ENCODE measurements at places on chromosomes 1 and 21. TPM values are rescaled to one million over a fixed set of nuclear protein-coding genes. Genes with fewer than 3 reads are reported as not detected.

DYNLT5 gene
- not detected for total RNA-seq

TMEM52 gene
- total RNA-seq, result 0.61 TPM

OR2T5 gene
- not detected for total RNA-seq

GBP1 gene
- 0.15 TPM for total RNA-seq

KRTAP19-1 gene
- total RNA-seq, result not detected

SH2D2A gene
- total RNA-seq, result 0.30 TPM

FAM110D gene
- total RNA-seq, result 0.18 TPM

RSPH1 gene
- not detected for total RNA-seq

PHTF1 gene
- total RNA-seq, result 38.0 TPM

PLXNA2 gene
- total RNA-seq, result 34.8 TPM

ANKRD35 gene
- total RNA-seq, result not detected

CRYBG2 gene
- total RNA-seq, result not detected

DNA sequence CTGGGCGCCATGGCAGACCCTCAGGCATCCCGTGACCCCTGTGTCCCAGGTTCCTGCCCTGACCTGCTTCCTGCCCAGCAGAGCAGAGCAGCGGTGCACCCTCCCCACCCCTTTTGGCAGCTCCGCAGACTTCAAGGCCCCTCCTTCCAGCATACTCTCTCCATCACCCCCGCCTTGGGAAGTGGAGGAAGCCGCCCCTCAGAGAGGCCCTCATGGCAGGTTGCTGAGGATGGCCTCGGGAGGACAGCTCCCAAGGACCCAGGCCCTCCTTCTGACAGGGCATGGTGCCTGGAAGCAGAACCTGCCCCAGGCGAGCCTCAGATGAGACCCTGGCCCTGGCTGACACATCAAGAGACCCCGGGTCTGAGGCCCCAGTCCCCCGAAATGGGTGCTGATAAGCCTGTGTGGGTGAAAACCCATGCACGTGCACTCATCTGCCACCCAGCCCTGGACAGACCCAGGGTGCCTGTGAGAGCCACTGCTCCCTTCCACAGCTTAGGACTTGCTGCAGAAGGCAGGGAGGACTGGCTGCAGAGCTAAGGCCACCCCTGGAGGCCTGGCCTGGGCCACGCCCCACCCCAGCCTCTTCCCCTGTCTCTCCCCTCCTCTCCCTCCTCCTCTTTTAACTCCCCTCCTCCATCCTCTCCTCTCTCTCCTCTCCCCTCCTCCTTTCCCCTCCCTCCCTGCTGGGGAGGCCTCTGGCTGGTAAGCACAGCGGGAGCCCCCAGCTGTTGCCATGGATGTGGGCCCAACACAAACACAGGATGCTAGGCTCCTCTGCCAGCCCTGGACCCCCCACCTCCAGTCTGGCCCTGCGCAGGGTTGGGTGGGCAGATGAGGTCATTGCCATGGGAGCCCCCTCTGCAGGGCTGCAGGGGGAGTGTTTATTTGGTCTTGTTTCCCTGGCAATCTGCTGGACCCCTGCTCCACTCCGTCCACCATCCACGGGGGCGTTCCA is 33.7 kb downstream of the WNT9A start:
- peak; percentile 78 for DNase-seq

DNA sequence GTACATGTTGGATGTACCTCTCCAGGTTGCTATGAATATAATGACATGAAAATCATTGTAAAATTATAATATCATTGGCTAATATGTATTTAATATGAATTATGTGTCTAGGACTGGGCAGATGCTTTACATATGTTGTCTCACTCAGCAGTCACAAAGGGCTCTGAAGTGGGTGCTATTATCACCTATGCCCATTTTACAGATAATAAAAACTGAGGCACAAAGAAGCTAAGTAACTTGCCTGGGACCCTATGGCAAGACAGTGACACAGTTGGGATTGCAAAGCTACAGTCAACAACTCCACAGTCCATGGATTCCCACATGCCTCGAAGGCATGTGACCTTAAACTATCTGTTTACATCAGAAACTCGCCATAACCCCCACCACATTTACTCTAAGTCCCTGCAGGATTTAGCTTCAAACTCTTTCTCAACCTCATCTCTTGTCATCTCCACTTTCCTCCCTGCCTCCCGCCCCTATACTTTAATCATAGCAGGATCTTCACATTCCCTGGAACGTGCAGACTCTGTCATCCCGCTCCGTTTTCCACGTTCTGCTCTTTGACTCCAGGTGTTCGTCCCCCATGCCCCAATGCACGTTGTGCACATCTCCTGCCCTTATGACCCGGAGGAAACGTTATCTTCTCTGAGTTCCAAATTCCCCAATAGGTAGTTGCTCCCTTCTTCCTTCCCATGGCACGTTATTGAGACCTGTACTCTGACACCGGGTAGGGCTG is 143.0 kb upstream of the NRIP1 start:
- no peak for DNase-seq

DNA sequence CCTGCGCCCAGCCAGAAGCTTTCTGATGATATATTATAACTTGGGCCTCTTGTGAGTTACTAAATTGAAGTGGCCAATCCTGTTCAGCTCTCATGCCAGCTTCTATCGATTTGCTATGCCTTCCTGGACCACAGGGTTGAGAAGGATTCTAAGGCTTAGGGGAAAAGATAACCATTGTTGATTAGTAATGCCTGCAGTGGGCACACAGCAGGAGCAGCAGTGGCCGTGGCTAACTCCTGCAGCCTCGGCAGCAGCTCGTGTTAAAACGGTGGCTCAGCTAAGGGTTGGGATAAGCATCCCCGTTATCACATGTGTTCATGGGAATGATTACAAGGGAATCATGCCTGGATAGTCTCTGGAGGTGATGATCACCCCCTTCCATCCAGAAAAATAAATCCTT is 20.5 kb upstream of the KCNE2 start:
- DNase-seq, result no peak

DNA sequence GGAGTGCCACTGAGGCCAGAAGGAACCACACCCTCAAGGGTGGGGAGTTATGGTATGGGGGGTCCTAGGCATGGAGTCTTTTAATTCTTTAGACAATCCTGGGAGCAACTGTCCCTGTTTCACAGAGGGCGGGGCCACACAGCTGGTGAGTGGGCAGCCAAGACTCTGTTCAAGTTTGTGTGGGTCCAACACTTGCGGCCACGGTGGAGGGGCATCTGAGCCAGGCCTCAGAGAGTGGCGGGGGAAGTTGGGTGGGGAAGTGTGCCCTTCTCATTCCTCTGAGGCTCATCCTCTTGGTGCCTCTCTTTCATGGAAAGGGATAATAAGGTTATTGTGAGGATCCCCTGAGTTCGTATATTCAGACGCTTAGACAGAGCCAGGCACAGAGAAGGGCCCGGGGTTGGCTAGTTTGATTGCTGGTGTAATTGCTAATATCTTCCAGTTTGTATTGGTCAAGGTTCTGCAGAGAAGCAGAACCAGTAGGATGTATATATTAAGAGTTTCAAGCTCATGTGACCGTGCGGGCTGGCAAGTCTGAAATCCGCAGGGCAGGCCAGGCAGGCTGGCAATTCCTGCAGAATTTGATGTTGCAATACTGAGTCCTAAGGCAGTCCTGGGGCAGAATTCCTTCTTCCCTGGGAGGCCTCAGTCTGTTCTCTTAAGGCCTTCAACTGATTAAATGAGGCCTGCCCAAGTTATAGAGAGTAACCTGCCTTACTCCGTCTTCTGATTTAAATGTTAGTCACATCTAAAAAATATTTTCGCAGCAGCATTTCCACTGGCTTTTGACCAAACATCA is 15.9 kb downstream of the PCSK9 start:
- no peak for DNase-seq

GRCh38 chr1:95384567-95384966 is 150.6 kb downstream of the RWDD3 start:
- DNase-seq, result peak; percentile 58

GRCh38 chr21:39696618-39697017 is 48.4 kb upstream of the IGSF5 start:
- no peak for DNase-seq

- DNase-seq, result no peak
These were observed 62.8 kb downstream of the DYRK1A start for GRCh38 chr21:37429356-37429755.

DNA sequence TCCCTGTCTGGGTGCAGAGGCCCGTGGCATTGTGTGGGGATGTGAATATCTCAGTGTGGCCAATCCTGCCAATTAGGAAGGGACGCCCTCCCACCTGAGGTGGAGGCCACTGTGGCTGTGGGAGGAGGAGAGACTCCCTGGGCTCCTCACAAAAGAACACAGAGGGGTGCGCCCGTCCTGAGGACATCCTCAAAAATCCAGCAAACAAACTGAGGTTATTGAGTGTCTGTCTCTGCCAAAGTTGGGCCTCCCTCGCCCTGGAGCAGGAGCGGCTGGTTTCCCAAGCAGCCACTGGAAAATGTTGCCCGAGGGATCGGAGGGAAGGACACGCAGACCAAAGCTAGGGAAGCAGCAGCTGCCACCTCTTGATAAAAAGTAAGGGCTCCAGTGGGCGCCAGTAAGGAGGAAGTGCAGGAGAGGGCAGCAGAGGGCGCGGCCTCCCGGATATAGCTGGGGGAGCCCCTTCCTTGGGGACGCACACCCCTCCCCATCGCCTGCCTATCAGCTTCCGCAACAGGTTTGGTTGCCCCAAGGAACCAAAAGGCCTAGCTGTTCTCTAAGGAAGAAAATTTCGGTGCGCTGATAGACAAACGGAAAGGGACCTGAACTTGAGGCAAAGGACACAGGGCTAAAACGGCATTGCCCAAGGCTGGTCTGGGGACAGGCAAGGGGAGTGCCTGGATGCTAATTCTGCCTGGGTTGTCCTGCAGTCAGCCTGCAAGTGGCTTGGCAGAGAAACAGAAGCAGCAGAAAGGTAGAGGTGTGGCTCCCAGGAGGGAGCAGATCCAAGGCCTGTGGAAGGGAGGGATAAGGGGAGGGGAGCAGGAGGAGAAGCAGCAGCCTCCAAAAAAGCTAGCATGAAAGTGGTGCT is 1.7 kb upstream of the GRIK3 start:
- DNase-seq, result no peak

DNA sequence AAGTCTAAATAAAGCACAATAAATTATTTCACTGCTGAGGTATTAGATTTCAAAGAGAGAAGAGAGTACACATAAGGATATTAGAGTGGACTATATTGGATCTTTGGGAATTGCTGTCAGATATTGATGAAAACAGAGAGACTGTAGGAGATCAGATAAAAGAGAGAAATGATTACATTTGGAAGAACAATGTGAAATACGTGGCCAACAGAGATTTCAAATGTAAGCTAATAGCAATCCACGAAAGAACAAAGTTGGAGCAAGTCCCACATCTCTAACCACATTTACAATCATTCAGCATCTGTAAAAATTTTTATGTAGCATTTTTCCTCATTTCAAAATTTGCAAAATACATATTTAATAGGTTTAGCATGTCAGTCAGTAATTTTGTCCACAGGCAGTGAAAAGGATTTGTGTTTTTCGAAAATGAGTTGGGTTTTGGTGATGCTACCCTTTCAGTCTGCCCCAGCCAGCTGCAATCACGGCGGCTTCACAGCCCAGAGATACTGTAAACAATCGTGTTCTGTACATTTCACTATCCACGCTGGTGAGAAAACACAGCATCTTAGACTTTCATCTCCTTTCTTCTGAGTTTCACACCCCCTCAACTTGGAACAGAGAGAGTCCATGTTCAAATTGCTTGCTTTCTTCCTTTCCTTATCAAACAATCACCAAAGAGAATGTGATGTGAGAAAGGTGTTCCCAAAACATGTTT is 209.1 kb upstream of the LYPLAL1 start:
- DNase-seq, result no peak

DNA sequence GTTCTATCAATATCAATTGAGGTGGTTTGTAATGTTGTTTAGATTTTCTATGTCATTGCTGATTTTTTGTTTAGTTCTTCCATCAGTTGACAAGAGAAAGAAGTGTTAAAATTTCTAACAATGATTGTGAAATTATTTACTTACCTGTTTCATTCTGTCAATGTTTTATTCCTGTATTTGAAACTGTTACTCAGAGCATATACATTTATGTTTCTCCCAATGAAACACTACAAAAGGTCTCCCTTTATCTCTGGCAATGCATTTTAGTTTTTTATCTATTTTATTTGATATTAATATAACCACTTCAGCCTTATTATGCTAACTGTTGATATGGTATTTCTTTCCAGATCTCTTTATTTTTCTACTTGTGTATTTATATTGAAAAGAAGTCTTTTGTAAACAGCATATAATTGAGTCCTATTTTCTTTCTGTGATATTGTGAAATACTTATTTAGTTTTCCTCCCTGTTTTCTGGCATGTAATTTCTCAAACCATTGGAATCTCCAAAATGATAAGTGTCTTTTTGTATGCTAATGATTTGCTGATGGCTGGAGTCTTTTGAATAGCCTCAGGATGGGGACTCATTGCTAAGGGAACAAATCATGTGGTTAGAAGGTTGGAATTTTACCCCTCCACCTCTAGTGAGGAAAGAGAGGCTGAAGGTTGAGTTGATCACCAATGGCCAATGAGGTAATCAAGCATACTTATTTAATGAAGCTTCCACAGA is 122.0 kb downstream of the ADSS2 start:
- no peak for DNase-seq

GRCh38 chr1:219506936-219507335 is 106.0 kb downstream of the ZC3H11B start:
- no peak for DNase-seq

- no peak for DNase-seq
These were observed 19.5 kb upstream of the RNF223 start for GRCh38 chr1:1093610-1093943.

GRCh38 chr1:165062346-165062745 is 294.2 kb downstream of the LMX1A start:
- no peak for DNase-seq

DNA sequence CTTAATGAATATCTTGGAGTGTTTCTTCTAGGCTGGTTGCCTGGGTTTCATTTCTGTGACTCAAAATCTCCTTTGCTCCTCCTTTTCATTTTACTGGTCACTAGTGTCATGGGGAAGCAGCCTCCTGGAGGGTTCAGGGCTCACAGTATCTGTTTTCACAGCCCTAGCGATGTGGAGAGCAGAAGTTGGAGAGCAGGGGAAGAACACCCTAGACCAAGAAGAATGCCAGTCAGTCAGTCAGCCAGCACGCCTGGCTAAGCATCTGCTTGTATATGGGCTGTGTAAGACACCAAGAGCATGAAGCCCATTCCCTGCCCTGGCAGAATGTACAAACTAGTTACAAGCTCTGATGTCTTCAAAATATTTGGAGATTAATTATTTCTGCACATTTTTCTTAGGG is 7.9 kb downstream of the RXRG start:
- no peak for DNase-seq

- no peak for DNase-seq
These were observed 10.8 kb downstream of the LRRC8D start for GRCh38 chr1:89831462-89832120.

DNA sequence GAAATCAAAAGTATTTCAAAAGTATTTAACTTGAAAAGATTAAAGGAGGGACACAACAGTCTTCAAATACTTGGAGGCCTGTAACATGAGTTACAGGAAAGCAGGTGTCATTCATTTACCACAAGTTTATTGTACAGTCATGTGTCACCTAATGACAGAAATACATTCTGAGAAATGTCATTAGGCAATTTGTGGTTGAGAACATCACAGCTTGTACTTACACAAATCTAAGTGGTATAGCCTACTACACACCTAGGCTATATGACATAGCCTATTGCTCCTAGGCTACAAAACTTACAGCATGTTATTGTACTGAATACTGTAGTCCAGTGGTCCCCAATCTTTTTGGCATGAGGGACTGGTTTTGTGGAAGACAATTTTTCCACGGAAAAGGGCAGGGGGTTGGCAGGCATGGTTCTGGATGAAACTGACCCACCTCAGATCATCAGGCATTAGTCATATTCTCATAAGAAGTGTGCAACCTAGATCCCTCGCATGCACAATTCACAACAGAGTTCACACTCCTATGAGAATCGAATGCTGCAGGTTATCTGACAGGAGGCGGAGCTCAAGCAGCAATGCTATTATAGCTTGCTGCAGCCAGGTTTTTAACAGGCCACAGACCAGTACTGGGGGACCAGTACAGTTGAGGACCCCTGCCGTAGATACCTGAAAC is 25.0 kb upstream of the PHTF1 start:
- DNase-seq, result no peak

Measured in SJCRH30 (cell line).